AG04450 (cell line): ENCODE measurements at places on chromosomes 7 and 10.

GRCh38 chr7:77580762-77581350 is 43.8 kb downstream of the PTPN12 start:
- peak; percentile 3 for DNase-seq

- DNase-seq: no peak
Measured at GRCh38 chr7:33702514-33703054, 202.8 kb upstream of the BMPER start.

GRCh38 chr10:26854524-26854923 is 6.2 kb downstream of the ABI1 start:
- no peak for DNase-seq

- peak; percentile 53 for DNase-seq
Measured at GRCh38 chr10:52215745-52216361, 98.2 kb upstream of the DKK1 start.

GRCh38 chr7:155205368-155206317 is 92.0 kb upstream of the INSIG1 start:
- peak; percentile 87 for DNase-seq

DNA sequence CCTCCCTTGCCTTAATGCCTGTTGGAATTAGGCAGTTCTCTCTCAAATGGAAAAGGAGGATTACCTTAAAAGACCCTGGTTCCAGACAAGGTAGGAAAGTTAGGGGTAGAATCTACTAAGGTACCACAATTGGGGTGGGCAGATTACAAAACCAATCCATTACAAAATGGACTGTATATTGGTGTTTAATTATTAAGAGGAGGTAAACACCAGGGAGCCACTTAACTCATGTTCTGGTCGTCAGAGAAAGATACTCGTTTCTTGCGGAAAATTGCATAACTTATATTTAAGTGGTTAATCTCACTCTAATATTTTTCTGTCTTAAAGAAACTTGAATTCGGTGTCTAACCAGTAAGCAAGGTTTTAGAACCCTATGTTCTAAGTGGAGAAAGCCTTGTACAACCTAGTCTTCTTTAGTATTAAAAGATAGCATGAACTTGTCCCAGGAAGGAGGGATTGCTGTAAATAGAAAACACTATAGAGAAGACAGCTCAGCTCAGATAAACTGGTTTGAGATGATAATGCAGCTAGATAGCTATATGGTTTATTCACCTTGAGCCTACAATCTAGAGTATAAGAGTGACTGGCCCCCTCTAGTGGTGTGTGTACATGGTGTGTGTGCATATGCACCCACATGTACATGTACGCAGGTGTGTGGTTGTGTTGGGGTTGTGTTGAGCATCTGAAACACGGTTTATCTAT is 58.0 kb upstream of the STRIP2 start:
- no peak for DNase-seq

DNA sequence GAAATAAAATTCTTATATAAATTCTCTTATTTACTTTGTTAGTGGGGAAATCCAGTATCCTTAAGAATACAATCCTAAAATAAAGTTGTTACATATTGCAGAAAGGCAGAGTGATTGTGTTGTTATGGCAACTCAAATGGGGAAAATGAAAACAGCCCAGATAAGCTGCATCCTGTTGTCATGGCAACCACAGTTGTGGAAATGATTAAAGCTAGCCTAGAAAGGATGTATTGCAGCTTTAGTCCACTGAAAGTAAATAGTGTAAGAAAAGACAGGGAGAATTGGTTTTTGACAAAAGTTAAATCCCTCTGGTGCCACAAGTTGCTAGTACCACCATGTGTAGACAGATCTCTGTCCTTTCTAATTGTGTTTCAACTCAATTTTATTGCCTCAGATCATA is 43.2 kb downstream of the BTRC start:
- DNase-seq: peak; percentile 26

DNA sequence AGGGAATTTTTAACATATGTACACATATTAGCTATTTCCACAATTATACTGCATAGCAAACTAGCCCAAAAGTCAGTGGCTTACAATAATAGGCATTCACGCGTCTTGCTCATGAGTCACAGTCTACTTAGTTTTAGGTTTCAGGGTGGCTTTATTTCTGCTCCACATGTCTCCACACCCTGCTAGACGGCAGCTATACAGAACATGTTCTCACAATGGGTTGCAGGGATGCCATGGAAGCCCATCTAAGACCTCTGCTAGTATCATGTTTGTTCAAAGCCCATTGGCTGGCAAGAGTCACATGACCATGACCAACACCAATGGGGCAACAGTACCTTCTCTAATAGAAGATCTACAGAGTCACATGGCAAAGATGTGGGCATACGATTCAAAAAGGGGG is 96.3 kb upstream of the NEBL start:
- no peak for DNase-seq

GRCh38 chr7:111654343-111654742 is 92.1 kb upstream of the IMMP2L start:
- no peak for DNase-seq

- DNase-seq: no peak
Measured at GRCh38 chr10:129507216-129507889, 40.3 kb downstream of the MGMT start.

GRCh38 chr10:31873724-31874123 is 54.9 kb downstream of the ARHGAP12 start:
- DNase-seq: no peak

DNA sequence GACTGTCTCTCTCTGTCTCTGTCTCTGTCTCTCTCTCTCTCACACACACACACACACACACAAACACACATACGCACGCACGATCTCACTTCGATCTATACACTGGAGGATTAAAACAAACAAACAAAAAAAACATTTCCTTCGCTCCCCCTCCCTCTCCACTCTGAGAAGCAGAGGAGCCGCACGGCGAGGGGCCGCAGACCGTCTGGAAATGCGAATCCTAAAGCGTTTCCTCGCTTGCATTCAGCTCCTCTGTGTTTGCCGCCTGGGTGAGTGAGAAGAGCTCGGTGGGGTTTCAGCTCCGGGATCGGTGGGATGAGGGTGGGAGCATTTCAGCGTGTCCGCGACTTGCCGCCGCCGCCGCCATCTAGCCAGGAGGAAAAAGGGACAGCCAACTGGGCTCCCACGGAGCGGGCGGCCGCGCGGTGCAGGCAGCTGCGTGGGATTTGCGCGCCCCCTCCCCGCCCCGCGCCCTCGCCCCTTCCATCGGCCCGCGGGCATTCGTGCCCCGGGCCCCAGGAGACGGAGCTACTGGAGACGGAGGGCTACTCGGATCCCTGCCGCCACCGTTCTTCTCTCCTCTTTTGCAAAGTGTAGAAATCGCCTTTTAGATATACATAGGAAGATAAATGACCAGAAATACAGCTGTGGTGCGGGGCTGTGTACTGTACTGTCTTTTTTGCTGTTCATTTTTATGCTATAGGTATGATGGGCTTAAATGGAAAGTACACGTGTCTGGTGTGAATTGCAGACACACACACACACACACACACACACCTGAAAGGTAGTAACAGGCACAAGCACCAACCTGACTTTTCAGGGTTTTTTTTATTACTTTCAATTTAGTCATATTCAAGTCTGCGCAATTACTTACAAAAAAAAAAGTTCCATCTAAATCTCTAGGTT is 581 bp downstream of the PTPRZ1 start:
- no peak for DNase-seq

DNA sequence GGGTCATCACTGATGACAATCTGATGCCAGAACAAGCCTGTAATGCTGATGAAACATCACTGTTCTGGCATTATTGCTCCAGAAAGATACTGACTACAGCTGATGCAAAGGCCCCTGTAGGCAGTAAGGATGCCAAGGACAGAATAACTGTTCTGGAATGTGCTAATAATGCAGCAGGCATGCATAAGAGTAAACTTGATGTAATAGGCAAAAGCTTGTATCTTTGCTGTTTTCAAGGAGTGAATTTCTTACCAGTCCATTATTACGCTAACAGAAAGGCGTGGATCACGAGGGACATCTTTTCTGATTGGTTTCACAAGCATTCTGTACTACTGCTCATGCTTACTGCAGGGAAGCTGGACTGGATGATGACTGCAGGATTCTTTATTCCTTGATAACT is 18.7 kb downstream of the LCOR start:
- DNase-seq: peak; percentile 89

DNA sequence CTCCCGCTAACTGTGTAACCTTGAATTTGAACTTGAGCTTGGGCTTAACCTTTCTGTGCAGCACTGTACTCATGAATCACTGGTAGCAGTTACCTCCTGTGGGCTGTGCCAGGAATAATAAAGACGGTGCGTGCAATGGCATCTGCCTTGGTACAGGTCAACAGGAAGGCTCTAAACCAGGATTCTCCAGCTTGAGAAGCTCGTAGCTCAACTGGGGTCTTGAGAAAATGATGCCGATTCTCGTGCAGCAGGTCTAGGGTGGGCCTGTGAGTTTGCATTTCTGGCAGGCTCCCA is 112.5 kb upstream of the ANLN start:
- DNase-seq: no peak

GRCh38 chr7:11846361-11846955 is 14.5 kb upstream of the THSD7A start:
- no peak for DNase-seq

- no peak for DNase-seq
Measured at GRCh38 chr7:39605087-39605486, 18.3 kb upstream of the RALA start.

DNA sequence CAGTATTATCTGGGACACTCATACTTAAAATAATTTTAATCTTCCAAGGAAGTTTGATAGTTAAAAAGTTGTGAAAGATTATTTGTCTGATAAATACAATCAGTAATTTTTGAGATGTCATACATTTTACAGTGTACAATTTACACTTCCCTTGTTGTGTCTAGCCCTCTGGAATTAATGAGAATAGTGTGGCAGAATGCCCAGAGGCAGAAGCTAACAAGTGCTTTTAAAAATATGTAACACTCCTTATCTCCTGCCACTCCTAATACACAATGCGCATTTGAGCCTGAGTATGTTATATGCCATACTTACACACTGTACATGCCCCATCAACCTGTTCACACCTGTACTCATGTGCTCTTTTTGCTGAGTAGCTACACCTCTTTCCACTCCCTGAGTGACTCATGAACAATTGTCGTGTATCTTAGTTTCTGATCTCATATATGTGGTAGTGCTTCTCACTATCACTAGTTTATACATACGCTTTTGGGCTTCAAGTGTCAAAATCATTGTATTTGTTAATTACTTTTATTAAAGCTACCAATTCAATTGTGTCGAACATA is 106.9 kb upstream of the GNAI1 start:
- DNase-seq: no peak

DNA sequence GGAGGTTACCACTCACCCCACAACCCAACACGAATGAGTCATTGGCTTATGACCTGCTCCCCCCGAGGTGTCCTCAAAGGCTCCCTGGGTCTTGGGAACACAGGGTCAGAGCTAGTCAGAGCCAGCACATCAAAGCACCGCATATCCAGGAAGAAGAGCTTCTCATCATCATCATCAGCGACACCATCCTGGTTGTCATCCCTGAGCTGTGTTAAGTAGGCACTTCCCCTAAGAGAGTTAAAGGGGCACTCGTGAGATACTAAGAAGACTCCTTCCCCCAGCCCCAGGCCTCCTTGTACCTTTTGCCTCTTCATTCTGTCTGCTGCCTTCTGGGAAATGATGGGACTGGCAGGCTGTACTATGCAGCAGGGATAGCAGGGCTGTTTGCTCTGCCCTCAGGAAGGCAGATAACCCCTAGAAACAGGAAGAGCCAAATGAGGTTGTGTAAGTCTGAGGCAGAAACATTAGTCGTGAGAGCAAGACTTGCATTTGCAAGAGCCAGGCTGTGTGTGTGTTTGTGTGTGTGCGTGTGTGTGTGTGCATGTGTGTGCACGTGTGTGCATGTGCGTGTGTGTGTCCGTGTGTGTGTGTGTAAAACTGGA is 11.1 kb upstream of the CPA1 start:
- DNase-seq: no peak

- DNase-seq: no peak
Measured at GRCh38 chr10:24513155-24513554, 210.5 kb downstream of the ARHGAP21 start.

DNA sequence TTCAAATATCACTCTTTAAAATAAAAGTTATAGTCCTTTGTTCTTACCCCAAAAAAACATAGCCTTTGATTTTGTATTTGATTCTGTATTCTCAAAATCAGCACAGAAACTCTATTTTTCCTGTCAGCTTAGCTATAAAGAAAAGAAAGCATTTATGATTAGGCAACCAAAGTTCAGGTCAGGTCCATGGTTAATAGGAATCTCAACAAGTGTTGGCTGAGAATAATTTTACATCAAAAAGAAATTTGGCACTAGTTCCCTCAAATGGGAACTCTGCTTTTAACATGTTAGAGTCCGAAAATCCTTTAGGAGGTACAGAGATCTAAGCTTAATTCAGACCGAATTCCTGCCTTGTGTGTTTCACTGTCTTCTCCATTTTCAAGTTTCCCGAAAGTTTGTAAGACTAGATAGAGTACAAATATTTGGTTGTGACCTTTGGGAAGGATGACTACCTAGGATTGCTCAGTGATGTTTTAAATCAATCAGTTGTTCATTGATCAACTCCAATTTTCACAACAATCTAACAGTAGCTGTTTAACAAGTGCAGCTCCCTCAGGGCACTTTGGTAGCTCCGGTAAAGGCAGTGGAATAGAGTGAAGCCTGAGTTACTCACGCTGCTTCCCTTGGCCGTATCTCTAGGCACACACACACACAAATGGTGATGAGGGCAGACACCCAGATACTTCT is 8.8 kb upstream of the ENO4 start:
- DNase-seq: no peak

- no peak for DNase-seq
Measured at GRCh38 chr10:96267234-96267705, 4.1 kb downstream of the BLNK start.

DNA sequence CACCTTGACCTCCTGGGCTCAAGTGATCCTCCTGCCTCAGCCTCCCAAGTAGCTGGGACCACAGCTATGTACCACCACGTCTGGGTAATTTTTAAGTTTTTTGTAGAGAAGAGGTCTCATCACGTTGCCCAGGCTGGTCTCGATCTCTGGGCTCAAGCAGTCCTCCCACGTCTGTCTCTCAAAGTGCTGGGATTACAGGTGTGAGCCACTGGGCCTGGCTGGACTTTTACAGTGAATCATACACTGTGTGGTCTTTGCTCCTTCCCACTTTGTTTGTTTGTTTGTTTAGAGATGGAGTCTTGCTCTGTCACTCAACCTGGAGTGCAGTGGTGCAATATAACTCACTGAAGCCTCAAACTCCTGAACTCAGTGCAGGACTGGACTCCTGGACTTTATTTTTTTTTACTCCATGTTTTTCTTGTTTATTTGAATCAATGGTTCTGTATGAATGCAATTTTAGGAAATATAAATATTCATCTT is 12.5 kb downstream of the PPIA start:
- DNase-seq: no peak
